Activated CD4-positive, alpha-beta T cell treated with anti-CD3 and anti-CD28 coated beads for 4 hours (primary cell): ENCODE measurements at places on chromosomes 1 and 21.

- DNase-seq, result no peak
Measured at GRCh38 chr21:45433911-45434644, 29.1 kb downstream of the COL18A1 start.

GRCh38 chr1:206735553-206736031, 35.0 kb upstream of the IL19 start:
- DNase-seq, result no peak

DNA sequence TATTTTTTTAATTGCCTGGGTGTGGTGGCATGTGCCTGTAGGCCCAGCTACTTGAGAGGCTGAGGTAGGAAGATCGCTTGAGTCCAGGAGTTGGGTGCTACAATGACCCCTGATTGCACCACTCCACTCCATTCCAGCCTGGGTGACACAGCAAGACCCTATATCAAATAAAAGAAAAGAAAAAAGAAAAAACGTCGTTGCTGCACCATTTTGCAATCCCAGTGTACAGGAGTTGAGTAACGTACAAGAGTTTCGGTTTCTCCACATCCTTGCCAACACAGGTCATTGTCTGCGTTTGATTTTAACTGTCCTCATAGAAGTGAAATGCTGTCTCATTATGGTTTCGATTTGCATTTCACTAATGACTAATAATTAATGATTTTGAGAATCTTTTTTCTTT, 7.9 kb downstream of the ZNF684 start:
- no peak for DNase-seq

DNA sequence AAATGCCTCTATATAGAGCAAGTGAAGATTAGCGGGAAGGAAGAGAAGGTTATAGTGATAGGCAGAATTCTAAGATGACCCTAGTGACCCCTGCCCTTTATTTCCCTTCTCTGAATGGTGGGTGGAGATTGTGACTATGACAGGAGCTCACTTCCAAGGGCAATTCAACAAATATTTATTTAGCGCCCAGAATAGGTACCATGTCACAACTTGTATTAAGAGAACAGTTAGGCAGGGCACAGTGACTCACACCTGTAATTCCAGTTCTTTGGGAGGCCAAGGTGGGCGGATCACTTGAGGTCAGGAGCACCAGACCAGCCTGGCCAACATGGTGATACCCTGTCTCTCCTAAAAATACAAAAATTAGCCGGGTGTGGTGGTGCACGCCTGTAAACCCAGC, 236.0 kb upstream of the POGK start:
- DNase-seq, result no peak

DNA sequence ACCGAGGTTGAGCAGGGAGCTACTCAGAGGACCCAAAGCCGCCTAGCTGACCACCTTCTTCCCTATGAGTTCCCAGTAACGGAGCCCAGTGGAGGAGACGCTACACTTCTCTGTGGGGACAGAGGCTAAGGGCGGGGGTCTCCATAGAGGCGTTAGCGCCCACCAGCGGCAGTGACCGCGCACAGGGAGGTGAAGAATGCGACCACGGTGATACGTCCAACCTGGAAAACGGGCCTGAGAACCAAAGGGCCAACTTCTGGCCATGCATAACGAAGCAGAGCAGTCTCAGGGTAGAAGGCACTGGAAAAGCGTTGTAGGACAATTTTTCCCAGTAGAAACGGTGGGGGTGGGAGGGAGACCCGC, 400 bp upstream of the COG2 start:
- DNase-seq, result no peak
